ENCODE measurements at places on chromosomes 6 and 20.
A peak's percentile ranks its signal among the peaks of the same experiment; 100 is the strongest.

DNA sequence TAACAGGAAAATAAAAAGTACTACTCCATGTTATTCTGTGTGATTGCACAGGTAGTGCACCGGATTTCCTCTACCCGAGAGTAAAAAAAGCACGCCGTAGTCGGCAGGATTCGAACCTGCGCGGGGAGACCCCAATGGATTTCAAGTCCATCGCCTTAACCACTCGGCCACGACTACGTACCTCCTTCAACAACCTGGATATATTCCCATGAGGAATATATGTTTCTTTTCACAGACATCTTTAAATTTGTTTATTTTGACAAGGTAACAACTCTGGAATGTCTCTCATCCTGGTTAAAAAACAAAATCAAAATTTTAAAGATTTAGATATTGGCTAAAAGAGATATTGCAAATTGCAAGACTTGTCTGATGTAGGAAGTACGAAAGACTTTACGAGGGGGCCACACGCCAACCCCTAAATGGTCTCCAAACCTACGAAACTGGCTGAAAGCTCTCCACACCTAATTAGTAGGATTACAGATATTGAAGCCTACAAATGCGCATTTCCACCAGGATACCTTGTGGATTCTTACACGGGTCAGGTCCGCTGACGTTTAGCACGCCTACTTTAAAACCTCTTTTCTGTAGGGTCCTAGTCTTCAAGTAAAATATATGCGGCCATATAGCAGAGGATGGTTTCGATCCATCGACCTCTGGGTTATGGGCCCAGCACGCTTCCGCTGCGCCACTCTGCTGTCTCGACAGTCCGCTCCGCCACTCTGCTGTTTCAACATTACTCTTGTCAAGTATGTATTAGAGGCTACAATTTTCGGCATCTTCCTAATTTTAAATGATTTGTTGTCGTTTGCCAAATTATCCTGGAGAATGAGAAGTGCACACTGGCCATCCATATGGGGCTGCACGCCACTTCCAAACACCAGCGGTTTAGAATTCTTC lies 52.2 kb upstream of the BTN3A2 start:
- peak; percentile 96 for DNase-seq

DNA sequence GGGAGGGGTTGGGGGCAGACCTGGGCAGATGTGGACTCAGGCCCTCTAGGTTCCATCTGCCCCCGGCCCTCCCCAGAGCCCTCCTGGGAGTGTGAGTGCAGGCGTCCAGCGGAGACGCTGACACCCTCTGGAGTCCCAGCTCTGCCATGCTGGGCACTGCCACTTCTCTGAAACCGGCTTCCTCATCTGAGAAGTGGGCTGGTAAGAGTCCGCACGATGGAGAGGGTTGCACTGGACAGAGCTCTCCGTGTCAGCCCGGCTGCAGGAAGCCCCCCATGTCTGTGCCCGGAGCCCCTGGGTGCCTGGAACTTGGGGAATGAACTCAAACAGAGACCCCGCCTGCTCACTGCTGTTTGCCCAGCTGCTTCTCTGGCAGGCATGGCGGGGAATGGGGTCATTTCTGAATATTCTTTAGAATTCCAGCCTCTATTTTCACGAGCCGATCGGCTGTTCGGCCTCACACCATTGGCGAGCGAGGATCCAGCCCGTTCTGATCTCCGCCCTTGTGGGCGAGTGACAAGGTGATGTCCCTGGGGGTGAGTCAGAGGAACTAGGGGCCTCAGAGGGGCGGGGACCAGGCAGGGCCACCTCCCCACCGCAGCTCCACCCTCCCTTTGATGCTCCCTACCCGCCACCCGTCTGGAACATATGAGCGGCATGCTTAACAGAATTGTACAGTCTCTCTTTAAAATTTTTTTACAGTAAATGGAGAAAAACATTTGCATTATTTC lies 47.8 kb upstream of the GATA5 start:
- peak; percentile 48 for DNase-seq

DNA sequence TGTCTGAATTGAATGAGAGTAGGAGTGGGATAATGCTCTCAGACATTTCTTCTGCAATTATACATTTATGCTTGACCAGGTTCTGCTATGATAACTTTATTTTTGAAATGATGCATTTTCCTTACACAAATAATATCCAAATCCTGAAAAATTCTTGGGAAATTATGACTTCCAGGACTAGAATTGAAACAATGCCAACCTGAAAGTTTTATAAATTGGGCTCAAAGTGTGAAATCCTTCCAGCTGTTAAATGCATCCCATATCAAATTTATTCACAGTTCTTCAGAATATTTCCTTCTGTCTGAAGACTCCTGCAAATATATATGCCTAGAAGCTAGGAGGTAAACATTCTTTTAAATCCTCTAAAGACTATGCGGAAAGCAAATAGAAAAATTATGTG lies 155.7 kb upstream of the EYA4 start:
- no peak for DNase-seq

DNA sequence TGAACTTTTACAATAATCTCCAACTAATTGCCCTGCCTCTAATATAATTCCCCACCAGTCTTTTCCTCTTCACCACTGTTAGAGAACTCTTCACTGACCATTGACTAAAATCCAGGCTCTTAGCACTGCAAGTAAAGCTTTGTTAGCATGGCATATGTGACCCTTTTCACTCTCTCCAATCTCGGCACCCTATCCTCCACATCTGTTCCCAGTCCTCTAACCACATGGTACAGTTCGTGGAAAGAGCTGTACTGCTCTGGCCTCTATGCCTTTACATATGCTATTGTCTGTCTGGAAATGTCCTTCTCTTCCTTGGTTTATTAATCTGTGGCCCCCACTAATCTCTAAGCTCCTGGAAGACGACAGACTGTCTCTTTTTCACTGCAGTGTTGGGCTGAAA lies 63.0 kb upstream of the EIF2S2 start:
- DNase-seq = no peak

- no peak for DNase-seq
Observed at GRCh38 chr6:55584654-55585354, 5.8 kb upstream of the HMGCLL1 start.

- DNase-seq = peak; percentile 25
Observed at GRCh38 chr6:20279608-20280287, 67.5 kb upstream of the MBOAT1 start.

- peak; percentile 88 for DNase-seq
Observed at GRCh38 chr6:72784581-72784980, 162.7 kb downstream of the KCNQ5 start.

DNA sequence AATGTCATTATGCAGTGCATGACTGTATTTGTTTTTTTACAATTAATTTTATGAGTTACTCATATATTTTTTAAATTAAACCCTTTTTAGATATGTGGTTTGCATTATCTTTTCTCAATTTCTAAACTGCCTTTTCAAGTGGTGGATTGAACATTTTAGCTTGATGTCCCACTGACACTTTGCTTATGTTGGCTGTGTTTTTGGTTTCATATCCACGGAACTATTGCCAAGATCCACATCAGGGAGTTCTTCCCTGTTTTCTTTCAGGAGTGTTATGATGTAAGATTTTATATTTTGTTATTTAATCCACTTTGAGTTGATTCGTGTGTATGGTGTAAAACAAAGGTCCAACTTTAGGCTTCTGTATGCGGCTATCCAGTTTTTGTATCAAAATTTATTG lies 1144.9 kb upstream of the EYS start:
- DNase-seq = no peak

GRCh38 chr6:44730771-44731391 lies 343.4 kb downstream of the CDC5L start:
- DNase-seq = peak; percentile 97

DNA sequence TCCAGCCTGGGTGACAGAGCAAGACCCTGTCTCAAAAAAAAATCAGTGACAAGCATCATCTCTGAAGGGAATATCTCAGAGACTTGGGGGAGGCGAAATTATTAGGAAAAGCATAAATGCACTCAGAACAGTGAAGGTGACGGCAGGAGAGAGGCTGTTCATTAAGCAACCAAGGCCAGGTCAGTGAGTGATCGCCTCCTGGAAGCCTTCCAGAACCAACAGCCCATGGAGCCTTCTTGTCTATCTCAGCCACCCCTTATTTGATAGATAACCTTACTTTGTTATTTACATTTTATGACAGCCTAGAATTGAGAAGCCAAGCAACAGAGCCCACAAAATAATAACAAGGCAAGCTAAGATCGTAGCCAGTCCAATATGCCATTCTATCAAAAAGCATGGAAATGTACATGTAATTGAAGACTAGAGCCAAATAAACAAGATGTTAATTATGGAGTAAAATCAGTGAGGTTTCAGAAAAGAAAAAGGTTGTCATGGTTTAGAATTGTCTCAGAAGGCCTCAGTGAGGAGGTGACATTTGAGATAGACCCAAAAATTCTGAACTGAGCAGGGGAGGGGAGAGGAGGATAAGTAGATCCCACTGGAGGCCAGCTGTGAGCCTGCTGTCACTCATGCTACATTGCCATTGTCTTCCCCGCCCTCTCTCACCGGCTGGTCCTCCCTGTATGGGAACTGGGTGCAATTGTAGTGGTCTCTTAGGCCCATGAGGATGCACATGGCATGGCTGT lies 17.8 kb downstream of the BNIP5 start:
- no peak for DNase-seq

- no peak for DNase-seq
Observed at GRCh38 chr6:47376930-47377329, 67.2 kb upstream of the TNFRSF21 start.

DNA sequence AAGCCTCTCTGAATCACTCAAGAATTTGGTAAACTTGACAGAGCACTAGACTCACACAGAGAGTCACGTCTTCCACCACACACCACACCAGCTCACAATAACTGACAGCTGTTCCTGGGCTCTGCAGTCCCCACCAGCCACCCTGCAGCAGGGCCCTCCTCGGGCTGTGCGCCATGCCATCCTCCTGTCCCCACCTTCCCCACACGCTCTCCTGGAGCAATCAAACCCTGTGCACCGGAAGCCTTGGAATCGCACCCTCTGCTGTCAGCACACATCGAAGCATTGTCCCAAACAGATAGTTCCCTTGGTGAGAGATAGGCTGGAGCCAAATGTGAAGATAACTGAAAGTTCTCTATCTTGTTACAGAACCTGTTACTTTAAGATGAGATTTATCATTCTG lies 191.0 kb downstream of the TBXT start:
- DNase-seq = no peak

- no peak for DNase-seq
Observed at GRCh38 chr6:17927705-17928104, 59.7 kb downstream of the KIF13A start.

DNA sequence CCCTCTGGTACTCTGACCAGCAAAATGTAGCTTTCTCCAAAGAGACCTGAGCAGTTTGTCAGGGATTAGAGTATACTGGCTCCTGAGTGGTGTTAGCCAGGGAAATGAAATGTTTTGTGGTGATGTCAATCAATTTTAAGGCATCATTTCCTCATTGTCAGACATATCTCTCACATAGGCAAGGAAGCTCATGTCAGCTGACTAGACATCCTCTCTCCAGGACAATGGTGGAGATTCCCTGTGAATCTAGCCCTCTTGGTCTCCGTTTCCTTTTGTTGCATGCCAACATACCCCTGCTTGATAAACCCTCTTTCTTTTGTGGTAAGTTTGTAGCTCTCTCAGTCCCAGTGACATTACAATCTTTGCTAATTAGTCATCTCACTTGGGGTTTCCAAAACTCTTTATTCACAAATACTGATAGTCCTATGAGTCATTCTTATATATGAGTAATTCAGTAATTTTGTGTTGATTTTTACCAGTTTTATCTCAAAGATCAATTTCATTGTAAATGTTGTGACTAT lies 135.6 kb upstream of the PTPRK start:
- peak; percentile 100 for DNase-seq

DNA sequence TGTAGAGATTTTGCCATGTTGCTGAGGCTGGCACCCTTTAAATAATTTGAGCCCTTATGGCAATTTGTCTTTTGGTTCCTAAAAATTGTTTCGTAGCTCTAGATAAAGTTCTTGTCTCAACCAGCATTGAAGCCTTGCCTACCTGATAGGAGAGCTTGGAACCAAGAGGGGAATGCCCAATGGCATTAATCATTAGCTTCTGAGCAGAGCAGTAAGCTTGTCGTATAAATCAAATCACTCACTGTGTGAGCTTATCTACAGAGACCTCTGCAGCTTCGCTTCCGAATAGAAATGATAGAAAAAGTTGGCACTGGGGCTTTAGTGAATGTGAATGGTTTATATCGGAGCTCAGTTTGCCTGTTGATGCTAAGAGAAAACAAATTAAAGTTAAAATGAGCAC lies 10.7 kb downstream of the ANKRD6 start:
- DNase-seq = no peak

GRCh38 chr6:168756009-168756634 lies 315.1 kb downstream of the SMOC2 start:
- no peak for DNase-seq

GRCh38 chr6:163253556-163254213 lies 160.8 kb upstream of the QKI start:
- DNase-seq = no peak

DNA sequence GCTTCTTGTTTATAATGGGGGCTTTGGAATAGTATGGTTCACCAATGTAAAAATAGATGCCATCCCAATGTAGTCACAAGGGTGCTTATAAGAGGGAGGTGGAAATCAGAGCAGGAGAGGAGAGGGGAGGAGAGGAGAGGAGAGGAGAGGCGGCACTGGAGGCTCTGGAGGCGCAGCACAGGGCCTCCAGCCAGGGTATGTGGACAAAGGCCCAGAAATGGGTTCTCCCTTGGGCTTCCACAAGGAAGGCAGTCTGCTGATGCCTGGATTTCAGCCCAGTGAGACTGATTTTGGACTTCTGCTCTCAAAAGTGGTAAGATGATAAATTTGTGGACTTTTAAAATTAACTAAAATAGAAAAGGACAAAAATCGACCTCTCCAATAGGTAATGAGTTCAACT lies 116.8 kb downstream of the RNASET2 start:
- no peak for DNase-seq

DNA sequence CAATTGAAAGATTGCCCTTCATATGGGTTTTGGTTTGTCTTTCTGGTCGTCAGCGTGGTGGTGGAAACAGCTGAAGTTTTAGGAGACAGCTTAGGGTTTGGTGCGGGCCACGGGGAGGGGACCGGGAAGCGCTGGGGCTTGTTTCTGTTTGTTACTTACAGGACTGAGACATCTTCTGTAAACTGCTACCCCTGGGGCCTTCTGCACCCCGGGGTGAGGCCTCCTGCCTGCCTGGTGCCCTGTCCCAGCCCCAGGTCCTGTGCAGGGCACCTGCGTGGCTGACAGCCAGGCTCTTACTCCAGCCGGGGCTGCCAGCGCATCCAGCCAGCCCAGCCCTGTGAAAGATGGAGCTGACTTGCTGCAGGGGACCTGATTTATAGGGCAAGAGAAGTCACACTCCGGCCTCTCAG lies 22.8 kb downstream of the NPEPL1 start:
- no peak for DNase-seq

DNA sequence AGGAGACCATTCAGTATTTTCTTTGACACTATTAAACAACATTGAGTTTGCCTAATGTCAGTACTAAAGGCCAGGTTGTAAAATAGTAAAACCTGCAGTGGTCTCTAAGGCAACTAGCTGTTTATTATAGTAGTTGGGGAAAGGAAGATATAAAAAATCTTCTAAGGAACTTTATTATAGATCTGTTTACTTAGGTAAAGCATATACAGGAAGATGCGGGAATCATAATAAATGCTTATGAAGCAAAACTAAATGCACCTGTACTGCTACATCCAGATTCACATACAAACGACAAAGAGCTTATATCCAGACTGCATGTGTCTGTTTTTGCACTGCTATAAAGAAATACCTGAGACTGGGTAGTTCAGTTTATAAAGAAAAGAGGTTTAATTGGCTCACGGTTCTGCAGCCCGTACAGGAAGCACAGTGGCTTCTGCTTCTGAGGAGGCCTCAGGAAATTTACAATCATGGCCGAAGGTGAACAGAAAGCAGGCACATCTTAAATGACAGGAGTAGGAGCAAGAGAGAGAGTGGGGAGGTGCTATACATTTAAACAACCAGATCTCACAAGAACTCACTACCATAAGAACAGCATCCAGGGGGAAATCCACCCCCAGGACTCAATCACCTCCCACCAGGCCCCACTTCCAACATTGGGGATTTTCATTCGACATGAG lies 8.7 kb upstream of the TRIM39 start:
- no peak for DNase-seq

All from M059J (cell line).